ENCODE measurements at places on chromosomes 1 and 21. TPM values are rescaled to one million over a fixed set of nuclear protein-coding genes. Genes with fewer than 3 reads are reported as not detected.

TSACC gene
- 0.86 TPM for total RNA-seq

SPRR1A gene
- not detected for total RNA-seq

DDI2 gene
- total RNA-seq = 6.4 TPM

ERICH3 gene
- total RNA-seq = not detected

Measured in hair follicular keratinocyte (primary cell).